IMR-90 (cell line): ENCODE measurements at places on chromosomes 2 and 18. TPM values are rescaled to one million over a fixed set of nuclear protein-coding genes. Genes with fewer than 3 reads are reported as not detected.

The IL1F10 gene
- total RNA-seq: not detected in 2 replicates

The DLX1 gene
- total RNA-seq: 0.36 and 1.1 TPM in 2 replicates

DNA sequence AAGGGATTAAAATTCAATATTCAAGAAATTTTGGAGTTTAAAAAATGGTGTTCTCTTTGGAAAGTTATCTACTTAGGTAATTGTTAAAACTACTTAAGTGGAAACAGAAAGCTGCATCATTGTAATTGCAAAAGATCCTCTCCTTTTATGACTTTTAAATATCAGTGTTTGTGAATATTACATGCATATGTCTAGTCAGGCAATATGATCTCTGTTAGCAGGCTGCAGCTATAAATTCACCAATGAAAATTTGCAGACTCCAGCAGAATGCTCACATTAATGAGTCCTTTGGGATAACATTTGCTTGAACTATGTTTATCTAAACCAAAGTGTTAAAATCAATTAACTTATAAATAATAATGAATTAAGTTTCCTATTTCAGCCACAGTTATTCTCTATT is 59.2 kb upstream of the CSRNP3 start:
- no peak overlapping the region for H3K27ac ChIP-seq
- H3K27me3 ChIP-seq: no peaks in the 10 kb centered on the region
- no peak for DNase-seq
- H3K4me3 ChIP-seq: no peak overlapping the region

- H3K27me3 ChIP-seq: no peaks in the 10 kb centered on the region
- H3K4me3 ChIP-seq: no peak overlapping the region
- peak; percentile 16 for DNase-seq
- no peak overlapping the region for H3K27ac ChIP-seq
- H3K36me3 ChIP-seq: no peaks in the 10 kb centered on the region
Measured at GRCh38 chr2:41061356-41061755, 609.5 kb upstream of the SLC8A1 start.

GRCh38 chr18:30860741-30861140 is 181.8 kb downstream of the DSC3 start:
- no peaks in the 10 kb centered on the region for H3K4me1 ChIP-seq
- H3K4me3 ChIP-seq: no peak overlapping the region
- H3K27ac ChIP-seq: no peak overlapping the region
- no peak for DNase-seq
- no peaks in the 10 kb centered on the region for H3K27me3 ChIP-seq

The NR4A2 gene
- total RNA-seq: 0.72 and 2.8 TPM in 2 replicates

The ATOH8 gene
- total RNA-seq: 7.8 and 7.9 TPM in 2 replicates

The PLB1 gene
- 0.90 and 1.4 TPM in 2 replicates for total RNA-seq

The KIAA2012 gene
- under 0.01 TPM in 2 replicates for total RNA-seq

DNA sequence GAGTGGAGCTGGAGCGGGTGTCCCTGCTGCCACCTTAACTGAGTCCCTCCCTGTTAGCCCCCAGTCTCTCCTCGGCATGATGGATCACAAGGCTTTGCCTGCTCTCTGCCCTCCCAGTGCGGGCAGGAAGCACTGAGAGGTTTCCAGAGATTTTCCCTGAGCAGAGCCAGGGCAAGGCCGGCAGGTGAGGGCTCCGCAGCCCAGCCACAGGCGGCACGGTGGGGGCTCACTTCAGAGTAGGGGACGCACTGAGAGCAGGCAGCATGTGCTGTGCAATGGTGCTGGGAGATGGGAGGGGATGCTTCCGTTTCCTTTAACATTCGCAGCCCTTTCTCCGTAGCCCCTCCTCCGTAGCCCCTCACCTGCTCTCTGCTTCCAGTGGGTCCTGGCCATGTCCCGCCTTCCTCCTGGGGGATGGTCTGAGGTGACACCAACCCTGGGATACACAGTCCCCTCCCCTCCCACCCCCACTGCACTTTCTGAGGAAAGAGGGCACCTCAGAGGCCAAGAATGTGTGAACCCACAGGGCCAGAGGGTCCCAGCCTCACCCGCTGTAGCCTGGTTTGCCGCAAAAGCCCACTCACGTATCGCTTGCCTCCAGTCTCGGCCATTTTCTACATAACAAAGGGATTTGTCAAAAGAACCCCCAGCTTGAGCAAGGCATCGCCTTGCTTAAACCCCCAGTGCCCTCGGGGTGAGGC is 10.7 kb downstream of the KCNF1 start:
- no peak overlapping the region for H3K27ac ChIP-seq
- no peaks in the 10 kb centered on the region for H3K36me3 ChIP-seq
- H3K4me1 ChIP-seq: peaks cover 13% of the 10 kb centered on the region
- DNase-seq: no peak

DNA sequence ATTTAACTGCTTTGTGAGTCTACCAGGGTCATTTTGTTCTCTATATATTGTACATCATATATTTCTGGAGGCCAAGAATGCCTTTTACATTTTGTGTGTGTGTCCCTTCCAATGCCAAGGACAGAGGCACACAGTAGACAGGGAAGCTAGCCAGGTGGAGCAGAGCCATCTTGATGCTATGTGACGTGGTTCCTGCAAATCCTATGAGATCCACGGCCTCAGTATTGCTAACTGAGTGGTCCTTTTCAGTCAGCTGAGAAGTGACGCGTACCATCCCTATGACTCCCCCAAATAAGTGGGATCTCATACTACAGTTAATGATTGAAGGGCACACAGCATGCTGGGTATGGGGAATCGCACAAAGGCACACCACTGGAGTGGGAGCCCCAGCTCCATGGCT is 27.3 kb downstream of the CCDC141 start:
- H3K27ac ChIP-seq: no peak overlapping the region
- no peak for DNase-seq
- H3K36me3 ChIP-seq: no peaks in the 10 kb centered on the region
- no peak overlapping the region for H3K4me3 ChIP-seq
- H3K4me1 ChIP-seq: no peaks in the 10 kb centered on the region

The CCL20 gene
- total RNA-seq: not detected in 2 replicates

GRCh38 chr2:46334389-46335271 is 37.4 kb downstream of the EPAS1 start:
- H3K27me3 ChIP-seq: no peaks in the 10 kb centered on the region
- H3K27ac ChIP-seq: peak overlapping the region; percentile 99

DNA sequence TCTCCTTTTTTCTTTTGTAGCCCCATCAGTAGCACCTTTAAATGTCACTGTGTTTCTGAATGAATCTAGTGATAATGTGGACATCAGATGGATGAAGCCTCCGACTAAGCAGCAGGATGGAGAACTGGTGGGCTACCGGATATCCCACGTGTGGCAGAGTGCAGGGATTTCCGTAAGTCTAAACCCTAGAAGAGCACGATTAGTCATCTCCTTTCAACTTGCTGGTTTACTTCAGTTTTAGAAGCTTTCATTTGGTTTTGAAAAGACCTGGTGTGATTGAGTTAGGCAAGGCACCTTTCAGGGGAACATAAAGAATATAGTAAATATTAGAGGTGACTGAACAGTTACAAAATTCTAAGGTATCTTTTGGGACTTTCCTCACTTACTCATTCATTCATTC is 72.2 kb upstream of the TMEM87B start:
- H3K27me3 ChIP-seq: peaks cover 11% of the 10 kb centered on the region
- no peaks in the 10 kb centered on the region for H3K4me1 ChIP-seq
- H3K36me3 ChIP-seq: no peaks in the 10 kb centered on the region
- H3K27ac ChIP-seq: no peak overlapping the region
- DNase-seq: no peak
- no peak overlapping the region for H3K4me3 ChIP-seq

- H3K27me3 ChIP-seq: peaks cover 43% of the 10 kb centered on the region
- no peak for DNase-seq
- no peaks in the 10 kb centered on the region for H3K36me3 ChIP-seq
- no peak overlapping the region for H3K27ac ChIP-seq
- peaks cover 1% of the 10 kb centered on the region; the same call in 1 of the 2 replicates for H3K4me1 ChIP-seq
Measured at GRCh38 chr18:62603211-62603610, 80.4 kb downstream of the ZCCHC2 start.

GRCh38 chr2:200781616-200782015 is 30.1 kb upstream of the BZW1 start:
- no peaks in the 10 kb centered on the region for H3K36me3 ChIP-seq
- peaks cover 7% of the 10 kb centered on the region for H3K4me1 ChIP-seq
- DNase-seq: no peak
- H3K27me3 ChIP-seq: no peaks in the 10 kb centered on the region
- H3K27ac ChIP-seq: no peak overlapping the region

GRCh38 chr18:47287911-47288585 is 36.6 kb upstream of the SKOR2 start:
- no peak overlapping the region for H3K27ac ChIP-seq
- no peaks in the 10 kb centered on the region for H3K4me1 ChIP-seq
- no peaks in the 10 kb centered on the region for H3K27me3 ChIP-seq
- DNase-seq: no peak

The TMEM37 gene
- under 0.01 TPM in 1 of 2 replicates, not detected in the other for total RNA-seq

DNA sequence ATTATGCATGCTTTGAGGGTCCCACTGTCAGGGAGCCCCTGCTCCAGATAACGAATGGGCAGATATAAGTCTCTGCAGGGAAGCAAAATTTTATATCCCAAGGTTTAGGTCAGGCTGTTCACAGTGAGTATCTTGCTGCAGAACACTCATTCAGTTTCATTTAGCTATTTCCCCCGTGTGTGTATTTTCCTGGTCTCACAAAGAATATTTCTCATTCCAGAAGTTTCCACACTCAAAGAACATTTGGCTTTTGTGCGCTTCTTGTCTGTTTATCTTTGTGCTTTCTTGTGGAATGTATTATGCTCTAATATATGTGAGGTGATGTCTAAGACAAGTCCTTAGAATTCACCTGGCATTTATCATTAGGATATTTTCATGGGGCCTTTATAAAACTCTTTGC is 140.4 kb upstream of the MMADHC start:
- no peaks in the 10 kb centered on the region for H3K27me3 ChIP-seq
- no peak overlapping the region for H3K4me3 ChIP-seq
- DNase-seq: peak; percentile 34
- H3K4me1 ChIP-seq: peaks cover 12% of the 10 kb centered on the region

The SKA1 gene
- 5.9 and 13.9 TPM in 2 replicates for total RNA-seq

- H3K4me1 ChIP-seq: no peaks in the 10 kb centered on the region
- no peak for DNase-seq
- H3K36me3 ChIP-seq: no peaks in the 10 kb centered on the region
Measured at GRCh38 chr2:239040152-239040761, 192.4 kb downstream of the TWIST2 start.

- no peaks in the 10 kb centered on the region for H3K36me3 ChIP-seq
- H3K27me3 ChIP-seq: peaks cover 13% of the 10 kb centered on the region
- no peak overlapping the region for H3K27ac ChIP-seq
- no peak for DNase-seq
- H3K4me1 ChIP-seq: 0 out of 2 replicates have a peak, but pooled peaks cover 2% of the 10 kb centered on the region
Measured at GRCh38 chr2:65558743-65559142, 126.3 kb upstream of the SPRED2 start.

GRCh38 chr2:112629823-112630222 is 15.9 kb upstream of the SLC20A1 start:
- DNase-seq: no peak
- H3K27me3 ChIP-seq: no peaks in the 10 kb centered on the region
- H3K27ac ChIP-seq: no peak overlapping the region
- peaks cover 24% of the 10 kb centered on the region for H3K4me1 ChIP-seq
- H3K4me3 ChIP-seq: no peak overlapping the region

GRCh38 chr2:111659361-111660333 is 224.3 kb downstream of the ANAPC1 start:
- peaks cover 3% of the 10 kb centered on the region; the same call in 1 of the 2 replicates for H3K27me3 ChIP-seq
- peaks cover 25% of the 10 kb centered on the region for H3K4me1 ChIP-seq
- no peak overlapping the region for H3K4me3 ChIP-seq
- peak overlapping the region; percentile 53; the same call in 1 of the 2 replicates for H3K27ac ChIP-seq
- peak; percentile 85 for DNase-seq

GRCh38 chr2:98654699-98655495 is 46.5 kb downstream of the UNC50 start:
- no peak for DNase-seq
- no peaks in the 10 kb centered on the region for H3K4me1 ChIP-seq
- peaks cover 5% of the 10 kb centered on the region for H3K27me3 ChIP-seq
- H3K27ac ChIP-seq: no peak overlapping the region

GRCh38 chr18:75035928-75036327 is 173.0 kb downstream of the PTGR3 start:
- H3K4me1 ChIP-seq: peaks cover 9% of the 10 kb centered on the region
- H3K27me3 ChIP-seq: no peaks in the 10 kb centered on the region
- no peaks in the 10 kb centered on the region for H3K36me3 ChIP-seq
- DNase-seq: peak; percentile 27
- no peak overlapping the region for H3K4me3 ChIP-seq

DNA sequence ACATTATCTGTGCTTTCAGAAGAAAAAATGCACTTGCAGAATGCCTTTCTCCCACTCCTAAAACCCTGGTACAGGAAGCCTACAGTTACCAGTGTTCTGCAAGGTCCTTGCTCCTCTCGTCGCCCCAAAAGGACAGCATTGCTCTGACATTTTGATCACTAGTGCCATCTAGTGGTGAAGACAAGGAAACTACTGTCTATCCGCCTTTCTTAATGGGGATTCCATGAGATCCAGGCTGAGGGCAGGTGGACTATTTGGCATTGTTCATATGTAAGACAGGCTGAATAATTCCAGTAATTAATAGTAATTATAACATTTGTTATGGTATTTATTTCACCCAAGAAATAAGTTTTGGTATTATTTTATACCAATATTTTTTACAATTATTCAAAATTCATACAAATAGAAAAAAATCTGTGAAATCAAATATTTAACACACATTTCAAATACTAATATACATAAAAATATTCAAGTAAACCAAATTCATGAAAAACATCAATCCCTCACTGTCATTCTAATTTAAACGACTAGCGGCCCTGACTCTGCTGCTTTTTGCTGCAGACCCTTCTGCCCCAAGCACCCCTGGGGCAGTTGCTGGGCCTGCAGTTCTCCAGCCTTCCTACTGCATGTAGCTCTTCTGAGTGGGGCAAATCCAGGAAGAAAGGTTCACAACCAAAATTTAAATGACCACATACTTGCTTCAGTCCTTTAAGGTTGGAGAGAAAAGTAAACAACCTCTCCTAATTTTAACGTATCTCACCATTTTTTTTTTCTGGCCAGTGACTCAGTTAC is 19.0 kb downstream of the TPGS2 start:
- H3K4me3 ChIP-seq: no peak overlapping the region
- H3K27me3 ChIP-seq: no peaks in the 10 kb centered on the region

DNA sequence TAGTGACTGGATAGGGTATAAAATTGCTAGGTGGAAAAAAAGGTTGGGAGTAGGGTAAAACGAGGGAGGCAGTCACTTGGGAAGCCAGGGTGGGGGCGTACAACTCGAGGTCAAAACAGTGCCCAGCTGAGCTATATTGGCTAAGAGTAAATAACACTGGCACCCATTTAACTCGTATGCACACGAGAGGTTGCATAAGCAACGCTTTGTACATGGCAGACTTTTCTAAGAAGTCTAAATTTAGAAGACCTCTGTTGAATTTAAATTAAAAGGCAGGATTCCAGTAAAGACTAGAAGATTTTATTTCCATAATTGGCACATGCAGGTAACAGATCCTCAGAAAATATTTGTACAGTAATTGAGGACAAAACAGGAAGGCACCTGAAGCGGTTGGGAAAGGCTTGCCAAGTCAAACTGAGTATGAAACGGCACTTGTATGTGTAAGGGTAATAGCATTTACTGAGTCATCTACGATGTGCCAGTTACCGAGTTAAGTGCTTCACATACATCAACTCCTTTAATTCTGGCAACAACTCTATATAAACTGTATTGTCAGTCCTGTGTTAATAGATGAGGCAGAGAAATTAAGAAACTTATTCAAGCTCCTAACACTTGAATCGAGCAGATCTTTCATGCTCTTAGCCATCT is 1.4 kb upstream of the MALT1 start:
- H3K36me3 ChIP-seq: no peaks in the 10 kb centered on the region
- peak; percentile 68 for DNase-seq
- no peak overlapping the region for H3K4me3 ChIP-seq
- peaks cover 14% of the 10 kb centered on the region for H3K4me1 ChIP-seq
- H3K27ac ChIP-seq: no peak overlapping the region
